T-cell (primary cell): ENCODE measurements at places on chromosomes 7 and 10.

DNA sequence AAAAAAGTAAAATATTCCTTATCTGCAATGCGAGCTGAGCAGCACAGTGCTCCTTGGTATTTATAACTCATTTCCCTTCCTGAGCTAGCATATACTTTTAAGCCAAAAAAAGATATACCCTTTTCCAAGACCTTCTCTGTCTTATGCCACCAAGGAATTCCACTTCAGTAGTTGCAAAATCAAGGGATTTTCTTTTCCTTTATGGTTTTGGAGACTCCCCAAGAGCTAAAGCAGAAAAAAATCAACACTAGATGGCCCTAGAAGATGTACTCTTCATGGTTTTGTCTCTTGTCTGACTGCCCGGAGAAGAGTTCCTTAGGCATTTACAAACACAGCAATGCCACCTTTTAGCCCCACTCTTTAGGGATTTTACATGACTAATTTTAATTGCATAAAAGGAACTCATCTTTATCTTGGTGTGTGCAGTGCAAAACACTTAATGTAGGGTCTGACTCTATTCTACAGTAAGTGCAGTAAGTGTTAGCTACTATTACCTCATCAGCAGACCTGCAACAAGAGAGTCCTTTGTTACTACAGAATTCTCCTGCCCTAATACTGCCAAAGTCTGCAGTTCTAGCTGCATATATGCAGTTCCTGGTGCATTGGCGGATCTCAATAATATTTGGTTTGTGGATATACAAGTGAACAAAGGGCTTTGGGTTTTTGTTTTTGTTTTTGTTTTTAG is 443.3 kb downstream of the GFRA1 start:
- DNase-seq = no peak

GRCh38 chr7:116571552-116571951 is 46.7 kb downstream of the CAV1 start:
- DNase-seq = no peak

DNA sequence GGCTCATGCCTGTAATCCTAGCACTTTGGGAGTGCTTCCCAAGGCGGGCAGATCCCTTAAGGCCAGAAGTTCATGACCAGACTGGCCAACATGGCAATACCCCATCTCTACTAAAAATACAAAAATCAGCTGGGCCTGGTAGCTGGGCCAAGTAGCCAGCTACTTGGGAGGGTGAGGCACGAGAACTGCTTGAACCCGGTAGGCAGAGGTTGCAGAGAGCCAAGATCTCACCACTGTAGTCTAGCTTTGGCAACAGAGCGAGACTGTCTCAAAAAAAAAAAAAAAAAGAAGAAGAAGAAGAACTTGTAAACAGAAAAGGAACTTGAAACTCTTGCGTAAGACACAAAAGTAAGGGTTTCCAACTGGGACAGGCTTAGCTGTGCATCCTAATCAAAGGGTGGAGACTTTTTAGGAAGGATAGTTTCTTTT is 5.6 kb upstream of the IFIT2 start:
- DNase-seq = no peak

DNA sequence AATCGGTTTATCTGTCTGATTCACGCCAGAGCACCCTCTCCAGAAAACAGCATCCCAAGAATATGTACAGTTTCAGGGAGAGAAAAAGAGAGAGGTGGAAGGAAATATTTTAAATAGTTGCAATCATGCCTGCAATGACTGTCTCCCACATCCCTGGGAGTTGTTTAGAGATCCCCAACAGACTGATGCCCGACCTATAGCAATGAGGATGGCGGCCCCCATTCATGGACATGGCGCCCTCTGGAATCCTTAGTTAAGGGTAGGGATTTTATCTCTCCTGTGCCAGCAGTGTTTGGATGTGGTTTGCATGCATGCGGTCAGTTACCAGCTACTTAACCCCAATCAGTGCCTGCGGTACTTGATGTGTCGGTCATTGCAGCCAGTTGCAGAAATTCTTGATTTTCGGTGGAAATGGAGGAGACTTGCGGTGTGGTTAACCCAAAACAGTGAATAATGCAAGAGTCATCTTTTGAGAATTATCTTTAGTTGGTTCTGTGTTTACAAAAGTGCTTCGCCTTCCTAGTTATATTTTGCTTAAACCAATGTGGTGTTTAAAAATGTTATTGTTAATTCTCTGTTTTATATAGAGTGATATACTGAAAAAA is 186.0 kb upstream of the TCF7L2 start:
- DNase-seq = no peak

DNA sequence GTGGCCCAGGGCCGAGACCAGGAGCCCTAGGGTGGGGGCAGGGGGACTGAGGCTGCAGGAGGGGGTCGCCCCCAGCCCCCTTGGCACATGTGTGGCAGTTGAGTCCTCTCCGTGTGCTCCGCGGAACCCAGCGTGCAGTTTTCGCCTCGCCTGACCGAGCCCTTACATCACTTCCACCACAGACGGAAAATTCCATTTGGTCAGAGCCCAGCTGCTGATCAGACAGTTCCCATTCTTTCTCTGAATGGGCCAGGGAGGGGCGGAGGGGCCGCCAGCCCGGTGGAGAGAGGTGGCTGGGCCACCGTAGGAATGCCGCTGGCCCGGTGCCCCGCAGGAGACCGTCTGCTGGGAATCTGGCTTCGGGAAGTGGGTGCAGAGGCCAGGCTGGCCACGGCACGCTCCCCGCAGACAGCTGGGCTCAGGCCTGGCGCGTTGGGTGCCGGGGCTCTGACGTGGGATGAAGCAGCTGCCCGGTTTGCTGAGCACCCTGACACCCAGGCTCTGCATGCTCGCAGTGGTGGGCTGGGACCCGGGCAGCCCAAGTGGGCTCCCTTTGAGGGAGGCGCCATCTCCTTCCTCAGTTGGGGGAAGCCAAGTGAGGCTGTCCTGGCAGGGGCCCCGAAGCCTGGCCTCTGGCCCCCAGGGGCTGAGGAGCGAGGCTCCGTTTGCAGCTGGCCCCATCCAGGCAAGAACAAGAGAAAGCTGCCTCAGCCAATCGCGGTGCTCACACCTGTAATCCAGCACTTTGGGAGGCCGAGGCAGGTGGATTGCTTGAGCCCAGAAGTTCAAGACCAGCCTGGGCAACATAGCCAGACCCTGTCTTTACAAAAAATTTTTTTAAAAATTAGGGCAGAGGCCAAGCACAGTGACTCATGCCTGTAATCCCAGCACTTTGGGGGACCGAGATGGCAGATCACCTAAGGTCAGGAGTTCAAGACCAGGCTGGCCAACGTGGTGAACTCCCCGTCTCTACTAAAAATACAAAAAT is 9.9 kb downstream of the TTYH3 start:
- DNase-seq = no peak

GRCh38 chr7:105816954-105817615 is 59.3 kb downstream of the ATXN7L1 start:
- DNase-seq = no peak

- no peak for DNase-seq
Observed at GRCh38 chr10:126841341-126841895, 63.8 kb upstream of the DOCK1 start.

GRCh38 chr10:21092683-21093524 is 195.8 kb upstream of the NEBL start:
- DNase-seq = no peak

GRCh38 chr10:6579904-6580278 is at the start of gene PRKCQ:
PRKCQ (minus strand) TSS chr10:6580276; CDS start chr10:6515135, 65,141 bp downstream.
- DNase-seq = no peak

GRCh38 chr10:11451640-11452260 is 159.7 kb downstream of the USP6NL start:
- DNase-seq = no peak

GRCh38 chr10:3542185-3542611 is 242.8 kb downstream of the KLF6 start:
- DNase-seq = no peak

GRCh38 chr7:154867068-154867467 is 135.9 kb downstream of the PAXIP1 start:
- no peak for DNase-seq

GRCh38 chr7:27251652-27252590 is 9.3 kb downstream of the EVX1 start:
- DNase-seq = no peak

- DNase-seq = no peak
Observed at GRCh38 chr7:2231992-2232765, 566 bp downstream of the MAD1L1 start.

DNA sequence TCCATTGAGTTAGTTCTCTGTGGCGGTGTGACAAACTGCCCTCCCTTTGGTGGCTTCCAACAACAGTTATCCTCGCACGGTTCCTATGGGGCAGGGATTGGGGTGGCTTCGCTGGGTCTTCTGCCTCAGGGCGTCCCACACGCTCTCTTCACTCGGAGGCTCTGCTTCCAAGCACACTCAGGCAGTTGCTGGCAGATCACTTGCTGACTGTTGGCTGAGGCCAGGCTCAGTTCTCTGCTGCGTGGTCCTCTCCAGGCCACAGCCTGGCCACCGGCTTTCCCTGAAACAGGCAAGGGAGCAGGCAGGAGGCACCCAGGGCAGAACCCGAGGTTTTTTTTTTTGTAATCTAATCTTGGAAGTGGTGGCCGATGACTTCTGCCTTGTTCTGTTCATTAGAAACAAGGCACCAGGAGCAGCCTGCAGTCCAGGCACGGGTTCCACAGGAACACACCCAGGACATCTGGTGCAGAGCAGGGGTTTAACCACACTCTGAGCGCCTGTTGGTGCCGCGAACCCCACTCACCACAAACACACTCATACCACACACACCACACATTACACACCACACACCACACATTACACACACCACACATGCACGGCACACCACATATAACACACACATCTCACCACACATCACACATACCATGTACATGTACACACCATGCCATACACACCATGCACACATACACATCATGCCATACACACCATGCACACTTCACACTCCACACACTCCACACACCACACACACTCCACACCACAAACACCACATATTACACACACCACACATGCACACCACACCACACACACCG is 112.2 kb downstream of the PTPN20 start:
- DNase-seq = no peak

GRCh38 chr7:16028636-16029035 is 342.2 kb upstream of the MEOX2 start:
- no peak for DNase-seq

- no peak for DNase-seq
Observed at GRCh38 chr7:107876916-107877315, 14.1 kb upstream of the DLD start.

GRCh38 chr10:78306358-78306757 is 272.7 kb downstream of the RPS24 start:
- DNase-seq = no peak

DNA sequence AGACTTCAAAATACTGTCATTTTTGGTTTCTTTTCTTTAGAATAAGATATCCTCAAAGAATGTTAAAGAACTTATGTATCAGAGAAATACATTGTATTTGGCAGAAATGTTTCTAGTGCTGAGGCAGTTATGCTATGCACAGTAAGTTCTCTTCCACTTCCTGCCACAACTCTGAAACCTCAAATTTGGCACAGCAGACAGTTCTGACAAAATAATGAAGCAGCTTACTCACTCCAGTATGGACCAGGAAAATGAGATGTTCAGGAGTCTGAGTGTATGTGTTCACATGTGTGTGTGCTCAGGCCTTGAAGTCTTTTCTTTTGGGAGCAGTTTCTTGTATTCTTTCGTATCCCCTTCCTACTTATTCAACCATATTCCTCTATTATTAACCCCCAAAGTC is 197.0 kb upstream of the AGK start:
- DNase-seq = no peak

DNA sequence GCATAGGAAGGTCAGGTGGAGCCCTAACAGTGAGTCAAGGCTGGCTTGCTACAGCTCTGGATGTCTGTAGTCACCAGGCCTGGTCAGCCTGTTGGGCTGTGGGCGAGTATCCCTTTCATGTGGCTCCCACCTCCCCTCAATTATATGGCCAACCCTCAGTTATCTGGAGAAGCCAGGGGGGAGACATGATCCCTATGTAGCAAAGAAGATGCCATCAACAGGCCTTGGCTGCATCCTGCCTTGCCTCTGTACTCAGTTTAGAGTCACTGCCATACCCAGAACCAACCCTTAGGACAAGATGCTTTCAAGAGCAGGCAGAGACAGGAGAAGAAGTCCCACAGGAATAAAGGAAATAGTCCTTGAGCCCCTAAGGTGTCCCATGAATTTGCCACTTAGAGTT is 763.9 kb downstream of the GRID1 start:
- no peak for DNase-seq

- no peak for DNase-seq
Observed at GRCh38 chr10:13294784-13295183, 5.1 kb downstream of the PHYH start.

- no peak for DNase-seq
Observed at GRCh38 chr10:96656198-96656577, 64.1 kb downstream of the PIK3AP1 start.

DNA sequence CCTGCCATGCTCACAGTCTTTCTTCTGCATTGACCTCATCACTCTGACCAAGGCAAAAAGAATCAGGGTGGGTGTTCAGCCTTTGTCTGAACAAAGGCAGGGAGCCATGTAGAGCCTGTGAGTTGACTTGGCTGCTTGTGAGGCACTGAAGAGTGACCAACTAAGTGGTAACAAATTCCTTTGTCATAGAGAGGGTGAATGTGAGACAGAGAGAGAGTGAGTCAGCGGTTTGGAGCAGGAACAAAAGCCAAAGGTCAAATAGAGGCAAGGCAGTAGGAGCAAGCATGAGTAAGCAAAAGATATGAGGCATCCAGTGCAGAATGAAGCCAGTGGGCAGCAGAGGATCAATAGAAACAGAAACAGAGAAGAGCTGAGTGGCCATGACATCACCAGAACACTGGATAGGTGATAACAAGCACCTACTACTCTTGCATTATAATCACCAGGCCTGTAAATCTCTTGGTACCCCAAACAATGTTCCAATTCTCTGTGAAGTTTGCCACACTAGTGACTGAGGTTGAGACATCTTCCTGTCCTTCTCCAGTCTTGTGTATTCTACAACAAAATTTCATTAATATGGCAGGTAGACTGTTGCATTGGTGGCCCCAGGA is 116.2 kb upstream of the LAMB4 start:
- no peak for DNase-seq

DNA sequence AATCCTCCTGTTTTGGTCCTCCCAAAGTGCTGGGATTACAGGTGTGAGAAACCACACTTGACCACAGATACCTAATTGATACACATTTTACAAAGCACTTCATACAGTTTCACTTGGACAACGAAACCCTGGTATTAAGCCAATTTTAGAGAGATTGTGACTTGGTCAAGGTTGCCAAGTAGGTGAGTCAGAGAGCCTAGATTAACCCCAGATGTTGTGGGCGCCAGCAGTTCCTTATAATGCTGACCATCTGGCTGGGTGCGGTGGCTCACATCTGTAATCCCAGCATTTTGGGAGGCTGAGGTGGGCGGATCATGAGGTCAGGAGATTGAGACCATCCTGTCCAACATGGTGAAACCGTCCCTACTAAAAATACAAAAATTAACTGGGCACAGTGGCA is 4.9 kb upstream of the PHKG1 start:
- no peak for DNase-seq

DNA sequence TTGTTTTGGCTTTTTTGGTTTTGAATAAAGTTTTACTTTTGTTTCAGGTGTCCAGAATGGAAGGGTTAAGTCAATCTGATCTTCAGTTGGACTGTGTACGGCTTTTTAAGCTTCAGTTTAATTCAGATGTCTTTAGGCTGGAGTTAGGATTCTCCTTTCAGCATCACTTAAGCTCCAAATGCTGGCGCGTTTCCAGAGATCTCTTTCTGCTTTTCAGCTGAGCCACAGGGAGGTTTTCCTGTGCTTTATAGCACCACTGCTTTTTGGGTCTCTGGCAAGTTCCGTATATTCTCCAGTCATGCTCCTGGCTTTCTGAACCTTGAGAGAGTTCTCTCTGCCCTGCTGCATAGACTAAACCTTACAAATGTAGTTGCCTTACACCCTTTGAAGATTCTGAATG is 60.0 kb downstream of the VTI1A start:
- DNase-seq = no peak

GRCh38 chr7:73394422-73394821 is 39.2 kb upstream of the FZD9 start:
- DNase-seq = no peak
